Mucosa of gallbladder (tissue), 1 donor: ENCODE measurements at places on chromosomes 1 and 21. TPM values are rescaled to one million over a fixed set of nuclear protein-coding genes. Genes with fewer than 3 reads are reported as not detected.

The DARS2 gene
- 16.9 TPM for total RNA-seq

The ALPL gene
- 4.0 TPM for total RNA-seq

The SMIM34 gene
- total RNA-seq = not detected

The RNF207 gene
- total RNA-seq = 26.6 TPM

The SLC30A2 gene
- total RNA-seq = 166 TPM

The DNM3 gene
- 2.8 TPM for total RNA-seq

The ATP1A2 gene
- total RNA-seq = 18.6 TPM

The GPA33 gene
- 1.4 TPM for total RNA-seq

The LCE1D gene
- total RNA-seq = not detected

The INAVA gene
- total RNA-seq = 152 TPM

The PLA2G2A gene
- total RNA-seq = 19.0 TPM

The MTARC1 gene
- total RNA-seq = 13.2 TPM

DNA sequence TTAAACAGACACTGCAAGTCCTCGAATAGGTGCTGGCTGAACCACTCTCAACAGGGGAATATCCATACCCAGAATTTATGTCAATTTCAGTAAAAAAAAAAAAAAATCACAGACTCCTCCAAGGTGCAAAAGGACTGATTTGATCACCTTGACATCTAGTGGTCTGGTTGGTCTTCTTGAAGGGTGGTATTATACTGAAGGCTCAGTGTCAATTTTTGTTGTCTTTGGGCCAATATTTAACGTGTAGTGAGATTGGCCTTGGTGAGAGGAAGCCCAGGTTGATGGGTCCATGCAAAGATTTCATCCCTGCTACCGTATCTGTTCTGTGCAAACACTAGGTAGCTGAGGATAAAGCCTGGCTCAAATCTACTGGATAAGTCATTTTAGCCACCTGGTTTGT is 4.0 kb upstream of the GBP5 start:
- no peak for DNase-seq

DNA sequence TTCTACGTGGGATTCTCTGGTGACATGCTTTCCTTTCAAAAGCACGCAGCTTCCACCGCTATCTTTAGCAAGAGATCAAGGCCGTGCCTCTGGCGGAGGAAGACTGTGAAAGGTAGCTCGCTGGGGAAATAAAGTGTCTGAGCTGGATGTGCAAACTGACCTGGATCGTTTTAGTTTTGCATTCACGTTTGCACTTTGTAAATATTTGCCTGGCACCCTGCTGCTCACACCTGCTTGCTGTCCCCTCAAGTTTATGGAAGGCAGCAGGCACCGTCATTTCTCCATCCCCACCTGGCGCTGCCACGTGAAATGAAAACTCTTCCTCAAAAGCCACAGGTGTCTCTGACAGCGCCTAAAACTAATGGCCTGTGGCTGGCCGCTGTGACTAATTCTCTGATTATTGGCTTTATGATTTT is 44.0 kb upstream of the TARDBP start:
- DNase-seq = no peak

GRCh38 chr1:160144921-160145320 is 6.5 kb upstream of the ATP1A4 start:
- DNase-seq = no peak

DNA sequence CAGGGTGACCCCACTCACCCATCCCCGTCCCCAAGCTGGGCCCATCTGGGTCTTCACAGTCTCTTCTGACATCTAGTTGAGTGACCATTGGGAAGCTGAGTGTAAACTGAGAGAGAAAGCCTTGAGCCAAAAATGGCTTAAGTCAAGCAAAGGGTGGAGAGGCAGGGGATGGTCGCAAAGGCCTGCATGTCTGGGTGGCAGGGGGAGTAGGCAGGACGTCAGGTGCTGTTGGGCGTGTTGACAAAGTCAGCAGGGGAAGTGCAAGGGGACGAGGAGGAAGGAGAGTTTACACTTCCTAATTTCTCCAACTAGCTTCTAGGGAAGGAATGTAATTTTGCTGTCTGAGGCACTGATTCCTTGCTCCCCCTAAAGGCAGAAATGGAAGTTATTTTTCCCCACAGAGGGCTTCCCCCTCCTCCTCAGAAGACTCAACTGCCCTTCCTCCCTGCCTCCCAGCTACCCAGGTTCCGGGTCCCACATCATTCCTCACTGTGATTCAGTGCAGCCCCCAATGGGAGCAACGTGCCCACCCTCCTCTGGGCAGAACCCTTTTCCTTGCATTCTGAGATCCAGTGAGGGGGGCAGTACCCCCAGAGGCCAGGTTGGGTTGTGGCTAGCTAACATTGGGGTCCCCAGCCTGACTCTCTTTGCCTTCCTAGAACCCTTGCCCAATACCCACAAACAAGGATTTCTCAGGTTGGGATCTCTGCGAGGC is 1.2 kb upstream of the ADORA1 start:
- no peak for DNase-seq

- no peak for DNase-seq
Measured at GRCh38 chr1:114314098-114314497, 160.4 kb upstream of the SYT6 start.

DNA sequence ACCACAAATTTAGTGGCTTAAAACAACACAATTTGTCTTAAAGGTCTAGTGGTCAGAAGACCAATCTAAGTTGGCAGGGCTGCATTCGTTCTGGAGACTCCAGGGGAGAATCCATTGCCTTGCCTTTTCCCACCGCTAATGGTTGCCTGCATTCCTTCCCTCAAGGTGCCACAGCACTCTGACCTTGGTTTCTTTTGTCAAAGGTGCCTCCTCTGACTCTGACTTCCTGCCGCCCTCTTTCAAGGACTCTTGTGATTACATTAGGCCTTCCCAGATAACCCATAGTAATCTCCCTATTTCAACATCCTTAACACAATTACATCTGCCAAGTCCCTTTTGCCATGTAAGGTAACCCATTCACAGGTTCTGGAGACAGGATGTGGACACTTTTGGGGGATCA is 145.3 kb downstream of the S1PR1 start:
- no peak for DNase-seq

DNA sequence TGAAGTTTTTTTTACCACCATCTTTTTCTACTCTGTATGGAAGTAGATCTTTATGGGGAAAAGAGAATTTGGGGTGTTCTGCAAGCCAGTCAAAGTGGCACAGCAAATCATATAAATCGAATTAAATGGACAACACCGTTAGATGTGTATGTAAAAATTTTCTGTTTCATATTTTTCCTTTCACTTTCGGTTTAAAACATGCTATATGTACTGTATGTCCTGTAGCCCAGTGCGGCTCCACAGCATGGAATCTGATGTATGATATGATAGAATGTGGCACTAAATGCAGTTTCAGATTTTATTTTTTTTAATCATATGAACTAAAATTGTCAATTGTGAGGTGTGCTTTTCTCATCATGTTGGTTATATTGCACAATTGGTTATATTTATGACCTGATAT is 32.9 kb downstream of the RAB4A start:
- no peak for DNase-seq

DNA sequence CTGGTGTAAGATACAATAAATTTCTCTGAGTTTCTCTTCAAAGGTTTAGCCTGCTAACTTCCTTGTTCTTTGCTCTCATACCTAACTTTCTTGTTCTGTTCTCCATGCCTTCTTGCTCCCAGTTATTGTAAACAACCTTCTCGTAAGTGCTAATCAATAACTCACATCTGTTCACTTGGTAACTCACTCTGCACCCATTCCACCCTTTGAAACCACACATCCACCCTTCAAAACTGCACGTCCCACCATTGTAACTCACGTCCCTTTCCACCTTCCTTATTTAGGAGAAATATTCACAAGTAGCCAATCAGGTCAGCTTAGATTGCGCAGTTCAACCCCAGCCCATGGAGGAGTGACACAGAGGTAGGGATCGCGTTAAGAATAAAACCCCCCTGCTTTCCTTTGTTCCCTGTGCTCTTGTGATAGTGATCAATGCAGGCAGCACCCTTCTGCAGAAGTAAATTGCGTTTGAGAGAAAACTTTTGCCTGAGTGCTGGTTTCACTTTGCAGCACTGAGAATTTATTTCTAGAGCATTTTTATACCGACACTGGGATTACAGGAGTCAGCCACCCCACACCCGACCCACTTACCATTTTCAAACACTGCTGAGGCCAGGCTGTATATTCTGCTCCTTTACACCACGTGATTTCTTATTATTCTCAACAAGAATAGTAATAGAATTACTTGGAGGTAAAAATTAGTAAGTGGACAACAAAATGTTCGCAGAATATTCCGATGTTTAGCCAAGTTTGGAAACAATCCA is 789.2 kb upstream of the RGS18 start:
- no peak for DNase-seq

- no peak for DNase-seq
Measured at GRCh38 chr1:205224736-205225135, 3.0 kb upstream of the TMCC2 start.

DNA sequence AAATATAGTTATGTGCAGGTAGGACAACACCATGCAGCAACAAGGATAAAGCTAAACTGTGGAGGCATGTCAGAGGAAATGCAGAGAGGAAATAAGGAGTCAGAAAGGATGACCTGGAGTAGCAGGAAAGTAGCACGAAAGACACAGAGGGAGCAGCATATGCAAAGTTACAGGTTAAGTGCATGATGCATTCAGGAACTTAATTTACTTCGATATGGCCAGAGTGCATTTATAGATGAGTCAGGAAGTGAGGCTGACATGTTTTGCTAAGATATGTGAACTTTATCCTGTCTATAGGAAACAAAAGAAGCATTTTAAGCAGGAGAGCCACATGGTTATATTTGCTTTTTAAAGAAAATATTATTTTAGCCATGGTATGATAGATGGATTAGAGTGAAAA is 15.4 kb upstream of the MUTYH start:
- no peak for DNase-seq

DNA sequence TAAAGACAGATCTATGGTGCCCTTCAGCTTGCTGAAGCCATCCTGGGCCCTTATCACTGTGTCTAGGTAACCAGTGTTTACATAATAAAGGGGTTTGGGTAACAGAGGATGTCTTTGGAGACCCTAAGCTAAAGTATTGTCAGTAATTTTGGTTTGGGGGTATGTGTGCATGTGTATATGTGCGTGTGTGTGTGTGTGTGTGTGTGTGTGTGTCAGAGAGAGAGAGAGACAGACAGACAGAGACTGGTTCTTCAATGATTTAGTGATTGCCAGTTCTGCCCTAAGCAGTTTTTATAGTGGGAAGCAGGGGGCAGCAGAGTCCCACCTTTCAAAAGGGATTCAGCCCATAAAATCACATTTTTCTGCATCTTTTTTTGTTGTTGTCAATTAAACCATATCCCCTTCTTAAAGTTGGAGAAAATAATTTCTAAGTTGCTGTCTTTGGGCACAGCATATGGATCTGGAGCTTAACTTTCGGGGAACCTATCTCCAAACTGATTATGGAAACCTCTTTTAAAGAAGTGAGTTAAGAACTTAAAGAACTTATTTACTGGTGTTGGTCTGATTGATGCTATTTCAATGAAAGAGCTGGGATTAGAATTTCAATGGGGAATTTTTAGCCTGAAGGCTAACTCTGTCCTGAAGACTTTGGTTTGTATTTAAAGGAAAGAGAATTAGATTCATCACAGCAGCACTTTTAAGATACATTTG is 51.1 kb downstream of the ZNF326 start:
- no peak for DNase-seq

GRCh38 chr1:23997812-23998211 is 17.7 kb upstream of the SRSF10 start:
- no peak for DNase-seq

DNA sequence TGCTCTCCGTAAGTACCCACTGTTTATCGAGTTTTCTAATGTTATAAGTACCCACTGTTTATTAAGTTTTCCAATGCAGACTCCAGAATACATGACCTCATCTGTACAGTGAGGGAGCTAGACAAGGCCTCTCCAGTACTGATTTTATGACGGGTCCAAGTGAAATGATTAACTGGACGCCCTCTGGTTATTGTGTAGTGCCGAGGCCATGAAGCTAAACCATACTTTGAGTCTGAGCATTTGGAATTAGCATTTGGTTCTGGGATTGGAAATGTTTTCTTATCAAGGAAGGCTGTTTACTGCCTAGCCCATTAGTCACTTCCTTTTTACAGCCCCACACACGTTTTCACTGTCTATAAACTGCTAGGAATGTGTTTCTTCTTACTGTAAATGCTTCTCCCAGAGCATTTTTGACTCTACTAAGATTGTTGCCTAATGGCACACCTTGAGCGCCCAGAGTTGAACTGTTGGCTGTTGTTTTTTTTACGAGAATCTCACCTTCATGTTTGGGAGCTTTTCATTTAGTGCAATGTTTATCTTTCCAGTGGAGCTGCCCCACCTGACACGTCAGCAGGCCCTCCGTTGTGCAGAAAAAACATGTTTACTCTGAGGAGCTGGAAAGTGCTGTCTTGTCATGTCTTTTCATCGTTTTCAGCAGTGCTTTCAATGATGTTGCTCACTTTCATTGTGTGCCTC is 26.9 kb downstream of the SPATA46 start:
- no peak for DNase-seq

GRCh38 chr1:24276791-24277190 is 42.4 kb upstream of the GRHL3 start:
- DNase-seq = no peak

- DNase-seq = no peak
Measured at GRCh38 chr1:175715742-175716141, 27.7 kb downstream of the TNR start.

- DNase-seq = no peak
Measured at GRCh38 chr1:13728091-13728715, 28.2 kb downstream of the PRDM2 start.

DNA sequence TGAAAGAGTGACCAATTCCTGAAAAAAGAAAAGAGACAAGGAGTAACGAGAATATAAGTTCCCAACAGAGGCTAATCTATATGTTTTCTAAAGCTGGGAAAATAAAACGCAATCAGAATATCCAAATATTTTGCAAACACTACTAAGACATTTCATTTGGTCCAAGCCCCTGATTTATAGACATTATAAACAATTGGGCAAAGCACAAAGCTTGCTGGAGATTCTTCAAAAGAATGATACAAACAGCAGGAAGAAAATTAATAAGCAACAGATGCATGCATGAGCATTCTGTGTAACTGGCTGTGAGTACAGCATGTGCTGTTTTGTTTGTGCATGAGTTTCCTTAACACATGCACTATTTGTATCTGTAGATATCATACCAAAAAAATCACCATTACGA is 552.9 kb downstream of the LTN1 start:
- DNase-seq = no peak

GRCh38 chr1:25088946-25089345 is 143.4 kb downstream of the SYF2 start:
- no peak for DNase-seq

GRCh38 chr1:246121533-246121932 is 385.5 kb downstream of the SMYD3 start:
- DNase-seq = no peak

DNA sequence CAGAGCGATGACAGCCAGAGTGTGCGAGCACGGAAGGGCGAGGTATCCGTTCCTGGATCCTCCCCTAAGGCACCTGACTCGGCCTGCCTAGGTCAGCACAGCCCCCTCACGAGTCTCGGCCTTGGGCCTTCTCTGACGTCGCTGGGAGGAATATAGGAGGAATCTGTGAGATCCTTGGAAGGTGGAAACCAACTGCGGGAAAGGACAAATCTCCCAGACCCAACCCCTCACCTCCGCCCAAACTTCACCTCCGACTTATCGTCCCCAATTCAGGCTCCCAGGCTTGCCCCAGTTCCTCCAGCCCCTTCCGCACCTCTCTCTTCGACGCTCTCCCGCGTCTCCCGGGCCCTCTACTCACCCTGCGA is 494 bp downstream of the APH1A start:
- no peak for DNase-seq

GRCh38 chr1:1929639-1930545 is 10.8 kb upstream of the TMEM52 start:
- DNase-seq = no peak
